AG09309 (cell line): ENCODE measurements at places on chromosomes 7 and 10.

DNA sequence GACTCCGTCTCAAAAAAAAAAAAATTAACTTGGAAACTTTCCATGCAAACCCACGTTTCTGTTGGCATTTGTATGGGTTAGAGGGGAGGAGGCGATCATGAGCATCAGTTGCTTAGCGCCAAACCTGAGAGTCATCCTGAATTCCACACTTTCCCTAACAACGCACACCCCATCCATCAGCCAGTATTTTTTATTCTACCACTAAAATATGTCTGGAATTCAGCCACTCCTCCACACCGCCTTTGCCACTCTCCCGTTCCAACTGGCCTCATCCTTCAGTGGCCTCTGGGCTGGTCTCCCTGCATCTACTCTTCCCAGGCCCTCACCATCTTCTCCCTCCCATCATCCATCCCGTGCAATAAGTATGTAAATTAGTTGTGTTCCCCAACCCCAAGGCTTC, 4.7 kb upstream of the LMBR1 start:
- DNase-seq = no peak

DNA sequence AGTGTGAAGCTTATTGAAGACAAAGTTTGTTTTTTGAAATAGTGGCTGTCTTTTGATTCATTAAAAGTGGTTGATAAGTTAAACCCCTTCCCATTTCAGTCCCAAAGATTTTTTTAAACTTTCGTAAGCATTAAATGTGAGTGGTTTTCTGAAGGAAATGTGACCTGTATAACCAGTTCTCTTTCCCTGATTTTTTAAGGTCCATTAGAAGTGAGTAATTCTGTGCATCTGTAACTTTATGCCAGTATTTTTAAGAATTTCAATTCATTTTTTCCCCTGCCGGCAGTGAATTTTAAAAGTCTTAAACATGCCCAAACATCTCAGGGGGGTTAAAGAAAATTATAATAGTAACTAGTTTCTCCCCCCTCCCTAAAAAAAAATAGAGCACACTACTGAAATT, 254.6 kb upstream of the SP8 start:
- DNase-seq = no peak

DNA sequence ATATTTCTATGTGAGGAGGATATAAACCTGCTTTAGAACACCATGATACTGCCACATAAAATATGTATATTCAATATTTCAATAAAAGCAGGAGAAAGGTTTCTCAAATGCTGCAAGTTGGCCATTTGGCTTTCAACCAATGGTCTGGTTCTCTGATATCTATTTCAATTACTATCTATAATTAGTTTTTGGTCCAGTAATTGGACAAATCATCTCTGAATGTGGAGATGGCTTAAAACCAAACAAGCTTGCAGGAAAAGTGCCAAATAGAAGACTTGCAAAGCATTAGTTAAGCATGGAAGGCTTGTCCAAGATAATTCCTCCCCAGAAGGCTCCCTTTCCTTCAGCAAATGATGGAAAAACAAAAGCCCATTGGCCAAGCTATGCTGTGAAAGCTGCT, 140.1 kb downstream of the CPEB3 start:
- no peak for DNase-seq

GRCh38 chr7:116730097-116731022, 58.4 kb downstream of the MET start:
- DNase-seq = no peak

GRCh38 chr7:35691827-35692307, 3.1 kb downstream of the HERPUD2 start:
- DNase-seq = no peak

DNA sequence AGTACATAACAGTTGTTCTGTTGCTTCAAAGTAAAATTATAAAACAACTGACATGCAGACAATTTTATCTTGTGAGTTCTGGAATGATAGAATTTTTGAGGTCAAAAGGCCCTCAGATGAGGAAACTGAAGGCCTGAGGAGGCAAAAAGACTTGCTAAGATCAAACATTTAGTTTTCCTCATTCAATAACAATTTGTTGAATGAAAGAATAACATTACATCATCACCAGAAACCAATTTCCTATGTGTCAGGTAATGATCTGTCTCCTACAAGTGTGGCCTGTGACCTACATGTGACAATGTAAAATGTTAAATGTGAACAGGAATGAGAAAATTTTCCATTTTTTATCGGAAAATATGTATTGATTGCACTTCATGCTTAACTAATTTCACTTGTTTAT, 16.6 kb upstream of the ASB4 start:
- no peak for DNase-seq

GRCh38 chr7:139674752-139675126, 103.1 kb downstream of the HIPK2 start:
- DNase-seq = no peak

DNA sequence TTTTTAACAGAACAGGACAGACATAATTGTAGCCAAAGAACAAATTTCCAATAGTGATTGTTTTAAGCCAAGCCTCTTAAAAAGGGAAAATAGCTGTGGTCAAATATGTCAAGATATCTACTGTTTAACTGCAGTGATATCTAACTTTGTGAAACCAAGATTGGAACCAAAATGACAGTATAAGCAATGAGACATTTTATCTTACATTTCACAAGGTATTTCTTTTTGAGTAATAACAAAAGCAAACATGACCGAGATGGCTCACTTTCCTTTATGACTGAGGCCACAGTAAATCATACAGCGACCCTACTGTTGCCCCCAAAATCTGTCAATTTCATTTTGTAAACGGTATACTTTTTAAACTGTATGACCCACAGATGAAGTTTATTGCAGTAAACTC, 215.8 kb downstream of the MLLT10 start:
- no peak for DNase-seq

DNA sequence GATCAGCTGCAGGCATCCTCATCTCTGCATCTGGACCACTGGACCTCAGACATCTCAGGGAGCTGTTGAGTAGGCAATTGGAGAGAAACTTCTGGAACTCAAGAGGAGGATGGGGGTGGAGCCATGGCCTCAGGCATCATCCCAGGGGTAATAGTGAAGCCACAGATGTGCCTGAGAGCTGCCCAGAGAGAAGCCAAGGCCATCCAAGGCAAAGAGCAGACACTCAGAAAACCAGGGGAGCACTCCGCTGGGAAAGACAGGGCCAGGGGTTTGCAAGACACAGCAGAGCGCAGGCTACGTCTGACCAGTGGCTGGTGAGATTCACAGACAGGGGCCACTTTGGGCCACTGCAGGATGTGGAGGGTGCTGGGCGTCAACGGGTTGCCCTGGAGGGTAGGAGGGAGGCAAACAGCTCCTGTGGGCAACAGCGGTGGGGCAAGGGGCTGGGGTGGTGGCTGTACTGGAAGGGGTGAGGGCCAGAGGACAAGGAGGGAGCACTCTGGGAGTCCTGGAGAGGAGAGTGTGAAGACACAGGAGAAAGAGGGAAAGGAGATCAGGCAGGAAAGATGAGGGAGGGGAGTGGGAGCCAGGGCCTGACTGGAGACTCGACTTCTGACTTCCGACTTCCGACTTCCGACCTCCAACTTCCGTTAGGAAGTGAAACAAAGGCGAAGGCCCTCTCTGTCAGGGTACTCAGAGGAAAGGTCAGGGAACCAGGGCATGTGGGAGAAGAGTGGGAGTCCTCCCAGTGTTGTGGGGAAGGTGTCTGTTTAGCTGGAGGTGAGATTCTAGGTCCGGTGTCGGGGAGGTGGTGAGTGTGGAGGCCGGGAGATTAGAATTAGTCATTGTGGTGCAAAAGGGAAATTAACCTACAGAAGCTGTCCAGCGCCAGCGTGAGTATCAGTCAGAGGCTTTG, 69.7 kb upstream of the ANTXRL start:
- no peak for DNase-seq
